ENCODE measurements at places on chromosomes 7 and 10. TPM values are rescaled to one million over a fixed set of nuclear protein-coding genes. Genes with fewer than 3 reads are reported as not detected.

The C7orf33 gene
- total RNA-seq = not detected

The ANKRD2 gene
- total RNA-seq = 7.3 TPM

The PRTFDC1 gene
- total RNA-seq = 17.7 TPM

The SEMA3A gene
- total RNA-seq = 3.9 TPM

The AFAP1L2 gene
- 23.5 TPM for total RNA-seq

The PHKG1 gene
- 0.48 TPM for total RNA-seq

The VPS37D gene
- total RNA-seq = 4.8 TPM

The ARL3 gene
- 15.4 TPM for total RNA-seq

The EPDR1 gene
- 78.2 TPM for total RNA-seq

The NUTM2E gene
- total RNA-seq = 0.47 TPM

The STX1A gene
- total RNA-seq = 72.9 TPM

The ARHGAP21 gene
- total RNA-seq = 39.3 TPM

The PALS2 gene
- total RNA-seq = 17.9 TPM

The CTTNBP2 gene
- 0.29 TPM for total RNA-seq

The SPRN gene
- total RNA-seq = 0.54 TPM

The CAV1 gene
- total RNA-seq = 671 TPM

The TAS2R4 gene
- 0.12 TPM for total RNA-seq

The UCMA gene
- total RNA-seq = not detected

The C10orf53 gene
- total RNA-seq = not detected

The TSPAN12 gene
- 0.79 TPM for total RNA-seq

The PIP gene
- 0.64 TPM for total RNA-seq

The HIP1 gene
- 23.1 TPM for total RNA-seq

The GJD4 gene
- not detected for total RNA-seq

The C10orf67 gene
- total RNA-seq = not detected

The AGAP9 gene
- total RNA-seq = 9.7 TPM

The ANXA8 gene
- 35.1 TPM for total RNA-seq

The PRF1 gene
- 0.03 TPM for total RNA-seq

The AKR1C2 gene
- 3,638 TPM for total RNA-seq

The NXPH1 gene
- total RNA-seq = not detected

The PNLIP gene
- not detected for total RNA-seq

The PI4K2A gene
- 22.0 TPM for total RNA-seq

The FAM25G gene
- total RNA-seq = 1.5 TPM

All from A549 treated with Hydrocortisone at 1 μM for 4 hours (cell line).